Calu3 (cell line): ENCODE measurements at places on chromosomes 3 and 15. TPM values are rescaled to one million over a fixed set of nuclear protein-coding genes. Genes with fewer than 3 reads are reported as not detected.

DNA sequence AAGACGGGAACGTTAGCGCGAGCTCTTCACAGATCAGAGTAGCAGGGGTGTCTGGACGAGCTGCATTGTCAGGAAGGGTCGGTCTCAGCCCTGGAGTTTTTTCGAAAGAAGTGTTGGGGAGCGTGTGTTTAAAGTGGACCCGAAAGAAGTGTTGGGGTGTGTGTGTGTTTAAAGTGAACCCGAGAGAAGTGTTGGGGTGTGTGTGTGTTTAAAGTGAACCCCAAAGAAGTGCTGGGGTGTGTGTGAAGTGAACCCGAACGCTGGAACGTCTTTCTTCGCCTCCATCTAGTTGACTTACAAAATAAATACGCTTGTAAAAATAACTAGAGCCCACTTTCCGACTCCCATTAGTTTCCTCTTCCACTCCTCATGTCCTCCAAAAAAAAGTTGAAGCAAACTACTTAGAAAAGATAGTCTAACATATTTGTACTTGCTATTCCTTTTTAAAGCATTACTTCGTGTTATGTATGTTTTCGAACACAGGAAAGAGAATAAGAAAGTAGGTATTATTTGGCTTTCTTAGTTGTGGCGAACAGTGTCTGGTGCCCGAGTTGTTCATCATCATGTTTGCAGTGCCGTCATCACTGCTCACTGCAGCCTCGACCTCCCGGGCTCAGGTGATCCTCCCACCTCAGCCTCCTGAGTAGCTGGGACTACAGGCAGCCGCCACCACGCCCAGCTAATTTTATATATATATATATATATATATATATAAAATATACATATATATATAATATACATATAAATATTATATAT, 1.0 kb downstream of the LRCH3 start:
- peak overlapping the region; percentile 55 for H3K27ac ChIP-seq
- peaks cover 22% of the 10 kb centered on the region for H3K36me3 ChIP-seq

GRCh38 chr15:41161736-41162135, 45.7 kb upstream of the INO80 start:
- H3K27ac ChIP-seq, result no peak overlapping the region
- H3K4me3 ChIP-seq, result no peak overlapping the region
- DNase-seq, result no peak
- no peaks in the 10 kb centered on the region for H3K4me1 ChIP-seq
- no peaks in the 10 kb centered on the region for H3K27me3 ChIP-seq

Gene CNTN3
- not detected in 2 replicates for total RNA-seq

Gene MORC1
- total RNA-seq, result not detected in 2 replicates

GRCh38 chr3:7209098-7209497, 348.2 kb downstream of the GRM7 start:
- H3K4me1 ChIP-seq, result peaks cover 37% of the 10 kb centered on the region
- H3K36me3 ChIP-seq, result no peaks in the 10 kb centered on the region
- H3K4me3 ChIP-seq, result no peak overlapping the region
- no peak for DNase-seq
- H3K27me3 ChIP-seq, result no peaks in the 10 kb centered on the region
